ENCODE measurements at places on chromosomes 2 and 18.
A peak's percentile ranks its signal among the peaks of the same experiment; 100 is the strongest.

DNA sequence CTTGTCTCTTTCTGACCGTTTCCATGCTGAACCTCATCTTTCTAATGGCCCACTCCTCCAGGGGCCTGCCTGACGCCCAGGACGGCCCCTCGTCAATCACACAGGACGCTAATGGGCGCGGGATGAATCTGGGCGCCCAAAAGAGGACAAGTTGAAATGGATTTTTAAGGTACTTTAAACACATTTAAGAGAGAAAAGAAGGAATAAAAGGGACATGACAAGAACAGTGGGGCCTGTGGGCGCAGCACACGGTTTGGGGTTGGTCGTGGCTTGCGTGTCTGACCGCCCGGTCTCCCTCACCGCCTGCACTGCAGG, 607 bp upstream of the UBE2F start:
- no peak for DNase-seq

DNA sequence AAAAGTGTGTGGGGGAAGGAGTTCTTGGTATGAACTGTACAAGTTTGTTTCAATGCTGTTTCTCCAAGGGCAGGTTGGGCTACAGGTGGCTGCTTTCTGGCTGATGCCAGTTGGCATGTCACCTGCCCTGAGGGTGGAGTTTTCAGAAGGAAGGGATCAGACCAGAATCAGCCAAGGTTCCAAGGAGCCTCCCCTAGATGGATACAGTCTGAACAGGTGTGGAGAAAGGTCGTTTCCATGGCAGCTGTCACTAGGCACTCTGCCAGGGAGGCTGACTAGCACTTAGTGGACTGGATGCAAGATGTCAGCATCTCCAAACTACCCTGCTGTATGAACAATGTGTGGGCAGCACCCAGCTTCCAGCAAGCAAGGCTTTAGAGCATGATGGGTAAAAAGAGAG, 444.4 kb upstream of the HNRNPA3 start:
- no peak for DNase-seq

DNA sequence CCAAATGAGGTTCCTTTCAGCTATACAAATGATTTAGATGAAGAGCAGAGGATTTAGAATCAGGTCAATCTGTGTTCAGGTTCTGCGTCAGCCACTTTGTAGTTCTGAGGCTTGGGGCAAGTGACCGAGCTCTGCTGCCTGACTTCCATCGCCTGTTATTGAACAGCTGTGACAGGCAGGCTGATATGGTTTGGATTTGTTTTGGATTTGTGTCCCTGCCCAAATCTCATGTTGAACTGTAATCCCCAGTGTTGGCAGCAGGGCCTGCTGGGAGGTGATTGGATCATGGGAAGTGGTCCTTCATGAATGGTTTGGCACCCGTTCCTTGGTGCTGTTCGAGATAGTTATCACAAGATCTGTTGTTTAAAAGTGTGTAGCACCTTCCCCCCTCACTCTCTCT, 18.6 kb downstream of the TYMS start:
- DNase-seq: no peak

DNA sequence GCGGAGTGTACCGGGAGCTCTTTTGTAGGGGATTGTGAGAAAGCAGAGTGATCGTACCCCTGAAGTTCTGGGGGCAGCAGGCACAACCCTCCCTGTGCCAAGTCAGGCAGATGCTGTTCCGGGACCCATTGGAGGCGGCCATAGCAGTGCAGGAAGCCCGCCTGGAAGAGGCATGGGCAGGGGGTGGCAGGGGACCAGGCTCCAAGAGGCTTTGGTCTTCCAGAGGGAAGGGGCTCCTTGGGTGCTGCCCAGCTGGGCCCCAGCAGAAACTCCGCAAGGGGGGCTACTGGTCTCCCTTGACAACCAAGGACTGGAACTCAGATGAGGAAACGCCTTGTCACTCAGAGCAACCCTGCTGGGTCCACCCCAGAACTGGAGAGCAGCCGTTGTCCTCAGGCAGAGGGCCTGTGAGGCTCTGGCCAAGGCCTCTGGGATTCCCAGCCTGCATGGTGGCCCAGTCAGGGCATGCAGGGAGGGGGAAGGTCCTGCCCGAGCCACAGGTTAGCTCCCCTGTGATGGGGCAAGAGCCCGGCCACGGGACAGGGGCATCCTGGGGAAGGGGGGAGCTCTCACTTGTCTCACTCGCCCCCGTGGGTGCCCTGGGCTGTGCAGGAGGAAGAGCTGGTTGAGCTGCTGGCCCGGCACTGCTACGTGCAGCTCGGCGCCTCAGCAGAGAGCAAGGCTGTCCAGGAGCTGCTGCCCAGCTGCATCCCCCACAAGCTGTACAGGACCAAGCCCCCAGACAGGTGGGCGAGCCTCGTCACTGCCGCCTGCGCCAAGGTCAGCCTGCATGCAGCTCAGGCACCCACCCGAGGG, 21.0 kb upstream of the GPR17 start:
- DNase-seq: no peak

GRCh38 chr2:239307921-239308613, 92.8 kb downstream of the HDAC4 start:
- DNase-seq: no peak

- DNase-seq: no peak
Measured at GRCh38 chr2:97695744-97696143, 17.6 kb upstream of the ZAP70 start.

DNA sequence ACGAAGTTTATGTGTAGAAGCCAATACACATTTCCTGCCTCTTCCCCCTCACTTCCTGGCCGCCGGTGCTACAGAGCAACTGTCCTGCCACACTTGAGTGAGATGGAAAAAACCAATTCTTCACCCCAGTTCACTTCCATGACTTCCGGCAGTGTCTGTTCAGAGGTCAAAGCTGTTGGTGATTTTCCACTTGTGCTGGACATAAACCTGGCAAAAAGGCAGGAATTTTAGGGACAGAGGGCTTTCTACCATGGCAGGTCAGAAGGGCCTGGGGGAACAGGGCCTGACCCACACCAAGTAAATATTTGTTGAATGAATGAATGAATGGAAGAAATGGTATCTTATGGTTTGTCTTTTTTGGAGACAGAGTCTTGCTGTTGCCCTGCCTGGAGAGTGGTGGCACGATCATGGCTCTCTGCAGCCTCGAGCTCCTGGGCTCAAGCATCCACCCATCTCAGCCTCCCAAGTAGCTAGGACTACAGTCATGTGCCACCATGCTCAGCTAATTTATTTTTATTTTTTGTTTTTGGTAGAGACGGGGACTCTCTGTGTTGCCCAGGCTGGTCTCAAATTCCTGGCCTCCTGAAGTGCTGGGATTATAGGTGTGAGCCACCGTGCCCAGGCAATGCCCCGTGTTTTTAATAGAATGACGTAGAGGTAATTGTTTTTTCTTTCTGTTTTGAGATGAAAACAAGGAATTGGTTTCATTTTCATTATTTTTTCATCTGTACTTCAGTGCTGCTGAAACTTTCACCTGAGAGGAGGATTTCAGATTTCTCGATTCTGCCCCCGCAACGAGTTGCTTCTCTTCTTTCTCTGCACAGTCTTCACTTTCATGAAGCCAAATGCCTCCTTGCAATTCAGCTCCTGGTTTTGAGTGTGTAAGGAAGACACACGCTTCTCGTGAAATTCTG, 48.0 kb upstream of the LPIN2 start:
- no peak for DNase-seq

DNA sequence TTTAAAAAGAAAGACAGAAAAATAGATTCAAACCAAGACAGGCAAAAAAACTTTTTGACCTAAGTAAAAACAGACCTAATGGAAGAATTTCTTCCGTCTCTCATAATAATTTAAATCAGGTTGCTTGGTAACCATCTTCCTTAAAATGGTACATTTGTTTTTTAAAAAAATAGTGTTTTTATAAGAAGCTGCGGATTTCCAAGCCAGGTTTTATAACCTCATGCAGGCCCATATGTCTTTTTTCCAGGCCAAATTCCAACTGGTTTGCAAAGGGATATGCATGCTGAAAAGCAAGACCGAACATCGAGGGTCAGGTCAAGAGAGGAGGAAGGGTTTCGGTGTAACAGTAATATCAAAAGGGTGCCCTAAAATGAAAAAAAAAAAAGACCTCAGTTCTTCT, 172.9 kb downstream of the MAIP1 start:
- DNase-seq: no peak

- peak; percentile 29 for DNase-seq
Measured at GRCh38 chr18:21362831-21363230, 120.8 kb downstream of the GREB1L start.

DNA sequence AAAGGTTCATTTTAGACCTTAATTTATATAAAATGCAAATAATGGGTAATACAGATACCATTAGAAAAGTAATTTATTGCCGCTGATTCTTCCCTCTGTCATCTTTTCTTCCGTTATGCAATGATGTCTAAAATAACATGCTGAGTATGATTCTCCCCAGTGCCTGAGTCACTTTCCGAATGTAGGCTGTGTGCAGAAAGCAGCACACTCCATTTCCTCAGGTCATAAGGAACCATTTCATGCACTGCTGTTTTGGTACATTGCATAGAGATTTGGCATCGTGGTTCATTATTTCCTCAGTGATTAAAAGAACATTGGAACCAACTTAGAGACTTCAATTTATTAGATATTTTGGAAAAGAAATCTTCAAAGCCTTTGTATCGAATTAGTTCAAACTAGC, 173.5 kb downstream of the CDH2 start:
- DNase-seq: peak; percentile 74

DNA sequence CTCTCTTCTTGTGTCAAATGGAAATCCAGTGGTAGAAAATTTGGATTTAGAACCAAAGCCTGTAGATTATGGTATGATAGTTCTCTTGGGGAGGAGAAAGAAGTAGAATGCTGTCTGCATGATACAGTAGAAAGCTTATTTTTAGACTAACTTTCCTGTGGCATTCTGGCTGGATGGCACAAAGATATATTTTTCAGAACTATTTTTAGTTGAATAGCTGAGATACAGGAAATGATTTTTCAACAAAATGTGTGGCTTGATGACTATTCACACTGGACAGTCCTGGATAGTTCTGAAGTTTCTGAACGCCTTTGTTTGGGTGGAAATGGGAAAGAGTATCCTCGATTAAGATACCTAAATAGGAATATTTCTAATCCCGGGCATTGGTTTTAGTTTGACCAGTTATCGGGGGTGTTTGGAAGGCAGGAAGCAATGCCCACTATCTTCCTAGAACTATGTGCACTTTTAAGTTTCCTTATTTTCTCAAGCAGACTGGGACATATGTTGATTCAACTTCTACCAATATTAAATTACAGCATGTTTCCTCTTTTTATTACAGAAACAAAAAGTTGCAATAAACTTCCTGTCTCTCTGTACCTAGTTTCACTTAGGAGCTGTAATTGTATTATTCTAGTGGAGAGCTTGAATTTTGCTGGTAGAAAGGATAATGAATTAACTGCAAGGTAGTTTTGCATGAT, 32.1 kb downstream of the GDF7 start:
- DNase-seq: no peak

GRCh38 chr2:106839849-106840595, 45.9 kb downstream of the ST6GAL2 start:
- no peak for DNase-seq

DNA sequence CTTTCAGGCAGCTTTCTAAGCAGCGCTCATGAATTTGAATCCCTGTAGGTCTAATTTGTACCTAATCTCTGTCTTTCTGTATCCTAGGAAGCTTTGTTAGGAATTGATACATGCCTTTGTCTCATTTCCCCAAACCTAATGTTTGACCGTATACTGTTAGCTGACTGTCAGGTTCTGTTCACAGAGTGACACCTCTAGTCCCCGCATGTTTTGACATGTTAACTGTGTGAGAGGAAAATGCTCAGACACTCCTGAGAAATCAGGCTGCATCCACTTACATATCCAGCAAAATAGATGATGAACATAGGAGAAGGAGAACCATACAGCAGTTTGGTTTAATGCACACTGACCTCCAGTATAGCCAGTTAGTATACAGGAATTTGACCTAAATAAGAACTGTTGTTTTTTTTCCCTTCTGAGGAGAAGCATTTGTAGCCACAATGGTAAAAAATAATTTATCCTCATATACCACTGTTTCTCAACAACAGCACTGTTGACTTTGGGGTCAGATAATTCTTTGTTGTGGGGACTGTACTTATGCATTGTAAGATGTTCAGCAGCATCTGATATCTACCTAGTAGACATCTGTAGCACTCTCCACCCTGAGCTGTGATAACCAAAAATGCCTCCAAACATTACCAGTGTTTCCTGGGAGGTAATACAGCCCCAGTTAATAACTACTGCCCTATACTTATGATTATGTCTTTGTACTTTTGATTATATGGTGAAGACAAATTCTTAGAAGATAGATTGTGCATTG, 130.9 kb downstream of the NCOA1 start:
- no peak for DNase-seq

GRCh38 chr2:97663962-97664635, at the start of gene ACTR1B:
TSS of gene ACTR1B (minus strand) at chr2:97664044. CDS start at chr2:97663890, 154 bp downstream.
- peak; percentile 98 for DNase-seq

DNA sequence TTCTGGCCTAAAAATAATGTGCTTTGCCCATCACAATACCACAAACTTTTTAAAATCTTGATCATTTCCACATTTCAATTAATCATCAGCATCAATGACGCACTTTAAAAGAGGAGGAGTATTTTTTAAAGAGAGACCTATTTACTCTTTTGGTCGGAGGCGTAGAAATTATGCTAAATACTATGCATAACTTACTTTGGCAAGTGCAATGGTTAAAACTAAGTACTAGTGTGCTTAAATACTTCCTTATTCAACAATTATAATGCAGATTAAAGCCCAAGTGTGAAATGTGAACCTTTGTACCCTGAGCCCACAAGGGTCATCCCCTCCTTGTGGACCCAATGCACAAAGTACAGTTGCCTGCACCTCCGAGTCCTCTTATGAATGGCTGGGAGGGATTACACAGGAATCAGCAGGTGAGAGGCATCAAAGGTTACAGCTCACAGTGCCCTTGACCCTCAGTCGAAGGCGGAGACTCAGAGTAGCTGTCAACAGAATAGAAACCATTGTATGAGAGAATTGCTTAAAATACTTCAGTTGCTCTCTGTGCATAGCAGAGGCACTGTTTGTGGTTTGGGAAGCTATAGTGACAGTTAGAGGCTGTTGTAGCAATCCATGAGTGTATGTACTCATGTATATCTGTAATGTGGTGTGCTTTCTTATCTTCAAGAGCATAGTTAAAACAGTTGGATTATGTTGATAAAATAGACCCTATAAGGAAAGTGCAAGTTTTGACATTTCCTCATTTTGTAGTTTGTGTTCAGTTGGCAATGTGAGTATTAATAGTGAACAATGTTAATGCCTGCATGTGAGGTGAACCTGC, 151.7 kb upstream of the ITGA4 start:
- DNase-seq: no peak
